ENCODE measurements at places on chromosomes 1 and 21. TPM values are rescaled to one million over a fixed set of nuclear protein-coding genes. Genes with fewer than 3 reads are reported as not detected.

Gene RGS16
- 0.84 TPM for total RNA-seq

Gene MYOG
- not detected for total RNA-seq

Gene PLPPR4
- total RNA-seq = 0.50 TPM

Gene CFHR4
- not detected for total RNA-seq

Gene RNASEL
- 2.7 TPM for total RNA-seq

GRCh38 chr1:31579374-31579773 is 3.1 kb downstream of the TINAGL1 start:
- H3K4me3 ChIP-seq = peak overlapping the region; percentile 48
- peaks cover 14% of the 10 kb centered on the region for H3K36me3 ChIP-seq
- H3K27ac ChIP-seq = peak overlapping the region; percentile 98
- peak; percentile 65 for DNase-seq
- peaks cover 72% of the 10 kb centered on the region for H3K4me1 ChIP-seq

GRCh38 chr1:232339073-232339472 is 290.9 kb downstream of the SIPA1L2 start:
- no peak overlapping the region for H3K27ac ChIP-seq
- H3K36me3 ChIP-seq = no peaks in the 10 kb centered on the region
- DNase-seq = no peak
- no peaks in the 10 kb centered on the region for H3K4me1 ChIP-seq
- H3K27me3 ChIP-seq = no peaks in the 10 kb centered on the region

DNA sequence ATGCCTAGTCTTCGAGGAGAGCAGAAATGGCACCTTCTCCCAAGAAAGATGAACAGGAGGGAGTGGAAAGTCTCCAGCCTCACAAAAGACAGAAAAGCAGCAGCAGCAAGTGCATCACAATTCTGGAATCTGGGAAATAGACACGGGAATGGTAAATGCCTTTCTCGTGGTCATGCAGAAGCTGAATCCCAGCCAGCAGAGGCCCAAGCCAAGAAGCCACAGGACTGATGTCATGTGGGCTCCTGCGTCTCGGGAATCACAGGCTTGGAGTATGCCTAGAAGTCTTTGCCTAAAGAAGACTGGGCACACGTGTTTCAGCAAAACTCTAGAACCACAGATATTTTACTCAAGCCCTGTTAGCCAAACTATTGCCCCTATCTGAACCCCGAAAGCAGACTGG is 260.3 kb upstream of the PLD5 start:
- H3K4me1 ChIP-seq = no peaks in the 10 kb centered on the region
- H3K36me3 ChIP-seq = no peaks in the 10 kb centered on the region
- no peak overlapping the region for H3K27ac ChIP-seq
- no peaks in the 10 kb centered on the region for H3K27me3 ChIP-seq
- DNase-seq = no peak

DNA sequence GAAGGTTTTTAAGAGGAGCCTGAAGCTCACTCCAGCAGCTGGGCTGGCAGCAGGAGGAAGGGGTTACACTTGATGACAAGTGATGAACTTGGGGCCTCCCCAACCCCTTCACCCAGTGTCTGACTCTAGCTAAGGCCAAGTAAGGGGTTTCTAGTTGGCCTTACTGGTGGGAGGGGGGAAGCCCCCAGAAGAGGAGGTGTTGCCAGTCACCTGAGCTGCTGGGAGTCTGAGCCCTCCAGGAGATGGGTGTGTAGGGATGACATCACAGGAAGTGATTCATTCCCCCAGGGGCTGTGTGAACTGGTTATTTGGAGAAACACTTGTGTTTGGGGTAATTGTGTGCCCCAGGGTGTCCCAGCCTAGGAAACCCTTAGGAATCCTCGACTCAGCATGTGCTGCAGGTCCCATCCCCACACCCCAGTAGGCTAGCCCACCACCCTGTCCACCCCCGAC is 3.1 kb downstream of the PADI1 start:
- no peaks in the 10 kb centered on the region for H3K4me1 ChIP-seq
- DNase-seq = no peak
- H3K36me3 ChIP-seq = no peaks in the 10 kb centered on the region
- H3K4me3 ChIP-seq = no peak overlapping the region

- peak within 1 kb of the TSS; percentile 96 for H3K27ac ChIP-seq
- DNase-seq = peak; percentile 98
- peak within 1 kb of the TSS; percentile 86 for H3K4me3 ChIP-seq
These were observed at the start of gene TMEM63A for GRCh38 chr1:225881959-225882693. TSS of gene TMEM63A (minus strand) at chr1:225882380. CDS start at chr1:225877580, 4,800 bp downstream.

GRCh38 chr1:88484881-88485280 is 199.2 kb upstream of the PKN2 start:
- H3K4me1 ChIP-seq = no peaks in the 10 kb centered on the region
- no peak for DNase-seq
- H3K36me3 ChIP-seq = no peaks in the 10 kb centered on the region

DNA sequence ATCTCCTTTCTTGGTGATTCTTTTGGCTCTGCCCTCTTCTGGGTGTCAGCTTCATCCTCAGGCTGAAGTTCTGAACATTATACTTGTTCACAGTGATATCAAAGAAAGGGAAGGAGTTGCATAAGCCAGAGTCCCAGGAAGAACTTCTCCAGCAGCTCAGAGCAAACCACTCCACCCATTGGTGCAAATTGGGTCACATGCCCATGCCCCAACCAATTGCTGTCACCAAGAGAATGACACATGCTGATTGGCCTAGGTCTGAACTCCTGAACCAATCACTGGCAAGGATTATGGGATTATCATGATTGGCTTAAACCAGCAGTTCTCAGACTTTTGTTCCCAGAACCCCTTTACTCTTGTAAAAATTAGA is 256.5 kb upstream of the TMEM51 start:
- no peaks in the 10 kb centered on the region for H3K4me1 ChIP-seq
- H3K4me3 ChIP-seq = no peak overlapping the region
- no peak for DNase-seq
- H3K36me3 ChIP-seq = no peaks in the 10 kb centered on the region
- H3K27ac ChIP-seq = no peak overlapping the region
- peaks cover 5% of the 10 kb centered on the region for H3K27me3 ChIP-seq

DNA sequence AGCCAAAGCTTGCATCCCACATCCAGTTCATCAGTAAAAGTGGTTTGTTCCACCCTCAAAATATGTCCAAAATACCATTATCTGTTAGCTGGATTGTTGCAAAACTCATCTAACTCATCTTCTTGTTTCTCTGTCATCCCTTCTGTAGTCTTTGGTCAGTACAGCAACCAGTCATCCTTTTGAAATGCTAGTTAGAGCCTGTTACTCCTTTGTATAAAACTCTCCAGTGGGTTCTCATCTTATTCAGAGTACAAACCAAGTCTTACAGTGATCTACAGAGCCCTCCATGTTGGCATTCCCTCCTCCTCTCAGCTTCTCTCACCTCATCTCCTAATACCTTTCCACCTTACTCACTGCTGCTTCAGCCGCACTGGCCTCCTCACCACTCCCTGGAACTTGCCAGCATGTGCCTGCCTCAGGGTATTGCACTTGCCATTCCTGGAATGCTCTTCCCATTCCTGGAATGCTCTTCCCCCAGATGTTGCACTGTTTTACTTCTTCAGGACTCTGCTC is 70.6 kb downstream of the LAMC1 start:
- H3K4me3 ChIP-seq = no peak overlapping the region
- no peak for DNase-seq
- H3K36me3 ChIP-seq = no peaks in the 10 kb centered on the region
- no peaks in the 10 kb centered on the region for H3K27me3 ChIP-seq
- H3K27ac ChIP-seq = no peak overlapping the region

DNA sequence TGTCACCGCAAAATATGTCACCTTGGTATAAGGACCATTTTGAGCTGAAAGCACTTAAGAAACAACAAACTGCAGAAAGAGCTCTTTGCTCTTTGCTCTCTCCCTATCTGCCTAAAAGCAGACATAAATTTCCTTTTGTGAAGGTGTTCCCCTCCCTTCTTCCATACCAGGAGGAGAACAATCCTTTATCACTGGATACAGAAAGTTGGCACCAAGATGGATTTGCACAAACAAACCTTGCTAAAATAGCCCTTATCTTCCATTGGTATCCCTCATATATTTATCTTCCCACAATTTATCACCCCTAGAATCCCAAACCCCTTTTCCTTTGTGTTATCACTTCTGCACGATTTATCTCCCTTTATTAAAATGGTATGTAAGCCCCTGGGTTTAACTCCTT is 51.4 kb downstream of the DPYD start:
- no peak overlapping the region for H3K27ac ChIP-seq
- no peaks in the 10 kb centered on the region for H3K36me3 ChIP-seq
- no peak overlapping the region for H3K4me3 ChIP-seq
- no peak for DNase-seq

DNA sequence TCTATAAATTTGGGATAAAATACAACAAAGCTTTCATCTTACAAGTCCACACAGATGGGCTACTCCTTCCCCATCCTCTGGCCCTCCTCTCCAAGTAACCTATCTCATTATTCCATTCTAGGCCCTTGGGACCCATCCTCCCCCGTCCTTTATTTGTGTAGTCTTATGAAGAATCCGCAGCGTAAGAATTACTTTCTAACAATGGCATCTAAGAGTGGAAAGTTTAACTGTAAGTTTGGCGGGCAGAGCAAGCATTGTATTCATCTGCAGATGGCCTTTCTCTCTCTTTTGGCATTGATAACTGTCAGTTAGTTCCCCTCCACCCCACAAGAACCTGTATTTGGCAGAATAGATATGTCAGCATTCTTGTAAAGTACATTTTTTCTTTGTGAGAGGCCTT is 91.9 kb upstream of the TSPAN2 start:
- no peaks in the 10 kb centered on the region for H3K27me3 ChIP-seq
- DNase-seq = no peak
- no peak overlapping the region for H3K4me3 ChIP-seq
- no peaks in the 10 kb centered on the region for H3K36me3 ChIP-seq
